GM12878 (cell line): ENCODE measurements at places on chromosomes 1 and 21.

DNA sequence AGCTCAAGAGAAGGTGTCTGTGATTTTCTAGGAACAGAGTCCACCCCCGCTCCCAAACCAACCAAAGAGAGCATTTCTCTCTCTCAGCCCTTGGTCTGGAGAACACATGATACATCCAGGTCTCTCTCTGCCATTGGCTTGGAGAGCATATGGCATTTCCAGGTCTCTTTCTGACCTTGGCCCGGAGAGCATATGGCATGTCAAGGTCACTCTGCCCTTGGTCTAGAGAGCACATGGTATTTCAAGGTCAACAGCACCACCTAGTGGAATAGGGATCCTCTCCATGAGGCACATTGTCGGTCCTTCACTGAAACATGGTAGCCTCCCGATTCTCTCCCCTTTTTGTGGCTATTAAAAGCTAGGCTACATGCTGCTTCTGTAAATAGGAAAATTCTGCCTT is 437.7 kb upstream of the OLFM3 start:
- DNase-seq = no peak

GRCh38 chr1:99176753-99177152 is 87.5 kb upstream of the PLPPR4 start:
- no peak for DNase-seq

GRCh38 chr1:2645143-2645542 is 12.3 kb upstream of the MMEL1 start:
- DNase-seq = no peak

DNA sequence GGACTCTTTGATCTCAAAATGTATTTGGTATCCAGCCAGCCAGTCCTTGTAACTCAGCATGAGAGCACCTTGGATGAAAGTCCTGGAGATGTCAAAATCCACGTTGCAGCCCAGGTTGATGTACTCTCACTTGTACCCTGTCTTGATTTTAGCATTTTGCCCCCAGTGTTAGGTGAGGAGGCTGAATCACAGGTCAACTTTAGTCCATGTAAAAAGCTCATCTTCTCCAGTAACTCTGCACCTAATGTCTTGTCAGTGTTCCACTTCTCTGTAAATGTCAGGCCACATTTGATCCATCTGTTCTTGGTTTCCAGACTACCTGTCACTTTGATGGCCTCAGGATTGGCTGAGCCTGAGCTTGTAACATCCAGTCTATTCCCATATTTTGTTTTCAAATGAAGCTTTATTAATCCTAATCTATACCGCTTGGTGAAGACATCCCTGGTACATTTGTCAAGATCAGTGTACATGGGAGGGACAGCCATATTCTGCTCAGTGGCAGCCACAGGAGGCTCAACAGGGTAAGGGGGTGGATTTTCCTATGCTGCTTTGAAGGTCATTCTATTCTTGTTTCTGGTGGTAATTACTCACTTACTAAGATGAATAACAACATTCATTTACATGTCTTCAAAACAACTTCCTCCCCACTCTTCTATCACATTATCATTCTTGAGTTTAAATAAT is 24.1 kb upstream of the FCRL3 start:
- DNase-seq = no peak

- DNase-seq = no peak
These were observed 60.9 kb downstream of the SIPA1L2 start for GRCh38 chr1:232568906-232569553.

- no peak for DNase-seq
These were observed 9.2 kb downstream of the MEF2D start for GRCh38 chr1:156491151-156491949.

DNA sequence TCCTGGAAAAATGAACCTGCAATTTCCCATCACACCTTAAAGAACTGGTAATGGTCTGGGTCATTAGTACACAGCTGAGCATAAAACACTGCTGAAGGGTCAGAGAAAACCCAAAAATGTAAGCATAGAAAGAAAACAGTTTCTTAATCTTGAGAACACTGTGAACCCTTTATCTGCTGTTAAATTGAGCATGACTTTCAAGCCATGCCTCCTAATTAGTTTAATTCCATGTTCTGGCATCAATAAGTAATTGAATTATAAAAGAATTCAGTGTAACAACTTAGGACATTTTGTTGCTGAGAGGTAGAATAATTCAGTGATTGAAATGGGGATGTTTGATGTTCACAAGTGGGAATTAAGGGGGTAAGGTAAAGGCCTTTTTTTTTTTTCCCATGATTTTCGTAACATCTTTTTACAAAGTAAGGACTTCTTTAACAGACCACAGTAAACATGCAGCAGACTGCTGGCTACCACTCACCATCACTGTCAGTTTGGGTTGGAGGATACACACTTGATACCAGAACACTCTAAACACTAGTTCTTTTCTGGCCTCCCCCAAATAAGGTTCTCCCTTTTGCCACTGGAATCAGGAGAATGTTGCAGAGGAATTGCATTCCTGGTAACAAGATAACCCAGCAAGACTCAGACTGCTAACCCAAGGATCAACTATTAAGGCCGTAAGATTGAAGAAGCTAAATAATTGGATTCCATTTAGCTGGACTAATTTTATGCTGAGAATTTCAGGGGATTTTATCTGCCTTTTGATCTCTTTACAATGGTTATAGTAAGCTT is 3.0 kb downstream of the RWDD3 start:
- no peak for DNase-seq

- DNase-seq = no peak
These were observed at the start of gene GPR153 for GRCh38 chr1:6260961-6261614. GPR153 (minus strand) TSS chr1:6261098; CDS start chr1:6254905, 6,193 bp downstream.

- DNase-seq = no peak
These were observed 102.8 kb downstream of the RAVER2 start for GRCh38 chr1:64847666-64848065.
